Activated CD4-positive, alpha-beta memory T cell treated with anti-CD3 and anti-CD28 coated beads for 36 hours (primary cell): ENCODE measurements at places on chromosomes 1 and 21.

DNA sequence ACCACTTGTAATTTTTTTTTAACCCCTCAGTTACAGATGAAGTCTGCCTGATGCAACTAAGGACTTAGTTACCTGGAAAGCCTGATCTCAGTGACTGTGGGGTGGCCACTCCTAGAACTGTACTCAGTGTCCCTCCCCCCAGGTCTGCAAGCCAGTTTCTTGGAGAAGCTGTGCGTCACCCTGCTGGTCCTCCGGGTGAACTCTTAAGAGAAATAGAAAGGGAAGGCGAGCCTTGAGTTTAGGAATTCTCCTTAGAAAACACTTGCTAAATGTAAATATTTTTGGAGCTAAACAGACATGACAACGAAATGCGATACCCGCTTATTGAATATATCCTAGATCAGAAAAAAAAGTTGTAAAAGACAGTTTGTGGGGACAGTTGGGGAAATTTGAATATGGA lies 730 bp downstream of the SLC16A4 start:
- DNase-seq: no peak
- peaks cover 6% of the 10 kb centered on the region for H3K4me1 ChIP-seq
- H3K27ac ChIP-seq: no peak overlapping the region
- peaks cover 12% of the 10 kb centered on the region for H3K36me3 ChIP-seq

GRCh38 chr1:245686006-245686405 lies 531.2 kb downstream of the KIF26B start:
- DNase-seq: no peak
- H3K27me3 ChIP-seq: peaks cover 6% of the 10 kb centered on the region
- no peaks in the 10 kb centered on the region for H3K4me1 ChIP-seq
- H3K4me3 ChIP-seq: no peak overlapping the region
- H3K27ac ChIP-seq: no peak overlapping the region

DNA sequence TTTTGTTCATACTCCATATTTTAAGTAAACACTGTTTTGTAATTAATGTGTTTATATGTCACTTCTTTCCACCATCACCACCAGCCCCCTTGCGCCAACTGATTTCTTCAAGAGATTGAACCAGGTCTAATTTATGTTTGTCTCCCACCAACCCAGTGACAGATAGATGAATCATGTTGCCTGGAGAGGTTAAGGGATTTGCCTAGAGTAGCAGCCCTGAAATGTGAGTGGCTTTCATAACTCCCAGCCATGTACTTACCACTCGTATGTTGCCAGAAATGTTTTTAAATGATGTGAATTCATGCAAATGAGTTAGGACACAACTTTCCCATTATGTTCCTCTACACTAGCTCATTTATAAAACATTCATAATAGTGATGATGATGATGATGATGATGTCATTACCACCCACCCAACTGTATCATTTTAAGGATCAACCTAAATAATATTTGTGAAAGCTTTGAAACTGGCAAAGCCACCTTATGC lies 86.9 kb downstream of the LRRC8D start:
- no peaks in the 10 kb centered on the region for H3K27me3 ChIP-seq
- H3K27ac ChIP-seq: peak overlapping the region; percentile 59
- peaks cover 59% of the 10 kb centered on the region for H3K4me1 ChIP-seq
- no peak overlapping the region for H3K4me3 ChIP-seq

DNA sequence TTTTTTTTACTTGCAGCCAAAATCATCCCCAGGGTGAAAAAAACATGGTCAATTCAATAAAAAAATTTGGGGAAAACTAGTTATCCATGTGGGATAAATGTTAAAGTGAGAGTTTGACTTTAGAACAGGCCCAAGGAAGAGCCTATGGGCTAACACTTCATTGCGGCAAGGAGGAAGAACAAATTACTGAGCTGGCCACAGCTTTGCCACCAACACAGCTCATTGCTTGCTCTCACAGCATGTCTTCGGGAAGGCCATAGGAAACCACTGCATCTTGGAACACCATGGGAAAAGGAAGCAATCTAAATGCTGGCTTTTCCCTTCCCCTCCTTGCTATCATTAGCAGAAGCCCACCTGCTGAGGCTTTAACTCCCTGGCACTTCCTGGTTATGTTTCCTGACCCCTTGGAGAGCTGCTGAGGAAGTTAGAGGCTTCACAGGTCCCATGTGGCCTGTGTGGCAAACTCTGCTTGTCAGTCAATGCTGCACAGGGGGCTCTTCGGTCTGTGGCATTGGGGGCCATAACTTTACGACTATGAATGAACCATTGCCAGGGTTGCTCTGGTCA lies 86.0 kb downstream of the SLC25A24 start:
- no peak overlapping the region for H3K4me3 ChIP-seq
- no peak overlapping the region for H3K27ac ChIP-seq
- H3K4me1 ChIP-seq: peaks cover 4% of the 10 kb centered on the region
- H3K27me3 ChIP-seq: no peaks in the 10 kb centered on the region
- DNase-seq: no peak

GRCh38 chr1:14372526-14372925 lies 226.0 kb upstream of the KAZN start:
- DNase-seq: no peak
- no peak overlapping the region for H3K27ac ChIP-seq
- H3K36me3 ChIP-seq: no peaks in the 10 kb centered on the region
- H3K4me1 ChIP-seq: no peaks in the 10 kb centered on the region

DNA sequence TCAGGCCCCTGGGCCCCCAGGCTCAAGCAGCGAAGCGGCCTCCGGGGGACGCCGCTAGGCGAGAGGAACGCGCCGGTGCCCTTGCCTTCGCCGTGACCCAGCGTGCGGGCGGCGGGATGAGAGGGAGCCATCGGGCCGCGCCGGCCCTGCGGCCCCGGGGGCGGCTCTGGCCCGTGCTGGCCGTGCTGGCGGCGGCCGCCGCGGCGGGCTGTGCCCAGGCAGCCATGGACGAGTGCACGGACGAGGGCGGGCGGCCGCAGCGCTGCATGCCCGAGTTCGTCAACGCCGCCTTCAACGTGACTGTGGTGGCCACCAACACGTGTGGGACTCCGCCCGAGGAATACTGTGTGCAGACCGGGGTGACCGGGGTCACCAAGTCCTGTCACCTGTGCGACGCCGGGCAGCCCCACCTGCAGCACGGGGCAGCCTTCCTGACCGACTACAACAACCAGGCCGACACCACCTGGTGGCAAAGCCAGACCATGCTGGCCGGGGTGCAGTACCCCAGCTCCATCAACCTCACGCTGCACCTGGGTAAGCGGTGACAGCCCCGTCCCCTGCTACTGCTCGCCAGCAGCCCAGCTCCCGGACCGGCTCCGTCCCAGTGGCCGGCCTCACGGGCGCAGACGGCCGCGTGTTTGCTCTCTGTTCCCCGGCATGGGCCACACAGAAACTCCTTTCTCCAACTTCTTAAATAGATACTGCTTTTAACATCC lies 539 bp downstream of the LAMC1 start:
- H3K4me3 ChIP-seq: peak overlapping the region; percentile 56
- DNase-seq: peak; percentile 52
- no peak overlapping the region for H3K27ac ChIP-seq
- H3K4me1 ChIP-seq: peaks cover 16% of the 10 kb centered on the region
- peaks cover 60% of the 10 kb centered on the region for H3K27me3 ChIP-seq

DNA sequence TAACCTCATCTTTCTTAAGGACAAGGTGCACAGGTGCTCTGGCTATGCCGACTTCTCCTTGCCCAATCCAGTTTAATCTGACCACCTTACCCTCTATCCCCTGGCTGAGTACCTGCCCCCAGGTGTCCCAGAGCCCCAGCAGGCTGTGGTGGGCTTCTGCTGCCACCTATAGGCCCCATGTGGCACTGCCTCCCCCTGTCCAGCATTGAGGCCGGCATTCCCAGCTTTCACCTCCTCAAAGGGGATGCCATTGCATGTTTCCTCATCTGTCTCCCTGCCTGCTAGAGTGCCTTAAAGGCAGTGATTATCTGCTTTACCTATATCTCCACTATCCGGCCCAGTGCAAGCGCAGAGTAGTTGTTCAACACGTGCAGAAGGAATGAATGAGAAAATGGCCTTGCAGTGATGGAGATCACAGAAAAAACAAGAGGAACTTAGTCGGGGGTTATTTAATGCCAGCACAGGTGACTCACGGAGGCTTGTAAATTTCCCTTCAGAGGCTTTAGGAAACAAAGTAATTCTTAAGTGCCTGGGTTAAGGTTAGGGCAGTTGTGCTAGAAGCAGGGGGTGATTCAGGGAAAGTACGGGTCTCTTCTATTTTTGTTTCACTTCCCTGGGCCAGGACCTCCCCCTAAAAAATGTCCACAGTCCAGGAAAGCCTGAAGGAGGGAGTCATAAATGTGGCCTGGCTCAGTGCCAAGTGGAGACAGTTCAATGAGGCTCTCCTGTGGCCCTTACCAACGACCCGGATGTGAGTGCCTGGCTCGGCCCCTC lies 131.8 kb upstream of the NGF start:
- H3K36me3 ChIP-seq: no peaks in the 10 kb centered on the region
- H3K27ac ChIP-seq: no peak overlapping the region
- peaks cover 4% of the 10 kb centered on the region for H3K4me1 ChIP-seq
- H3K4me3 ChIP-seq: no peak overlapping the region
- peaks cover 6% of the 10 kb centered on the region for H3K27me3 ChIP-seq

- peak overlapping the region; percentile 86 for H3K4me3 ChIP-seq
- no peaks in the 10 kb centered on the region for H3K27me3 ChIP-seq
- peak overlapping the region; percentile 11 for H3K27ac ChIP-seq
Observed at GRCh38 chr1:46615088-46615487, 1.5 kb downstream of the MOB3C start.

DNA sequence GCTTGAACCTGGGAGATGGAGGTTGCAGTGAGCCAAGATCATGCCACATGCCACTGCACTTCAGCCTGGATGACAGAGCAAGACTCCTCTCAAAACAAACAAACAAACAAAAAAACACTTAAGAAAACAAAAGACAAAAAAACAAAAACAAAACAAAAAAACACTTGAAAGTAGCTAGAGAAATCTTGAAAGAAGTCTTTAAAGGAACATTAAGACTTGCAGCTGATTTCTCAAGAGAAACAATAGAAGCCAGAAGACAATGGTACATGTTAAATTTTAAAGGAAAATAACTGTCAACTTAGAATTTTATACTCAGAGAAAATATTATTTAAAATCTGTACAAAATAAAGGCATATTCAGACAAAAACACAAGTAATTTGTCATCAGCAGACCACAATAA lies 71.3 kb downstream of the HLX start:
- DNase-seq: no peak
- peaks cover 1% of the 10 kb centered on the region for H3K27me3 ChIP-seq
- H3K4me1 ChIP-seq: no peaks in the 10 kb centered on the region
- no peak overlapping the region for H3K27ac ChIP-seq

GRCh38 chr1:18288722-18289121 lies 181.1 kb downstream of the IGSF21 start:
- no peak overlapping the region for H3K27ac ChIP-seq
- H3K4me1 ChIP-seq: no peaks in the 10 kb centered on the region
- no peak overlapping the region for H3K4me3 ChIP-seq
- peaks cover 13% of the 10 kb centered on the region for H3K27me3 ChIP-seq
